ENCODE measurements at places on chromosomes 5 and 9. TPM values are rescaled to one million over a fixed set of nuclear protein-coding genes. Genes with fewer than 3 reads are reported as not detected.

PELO gene
- 11.8 TPM for total RNA-seq

C9orf153 gene
- total RNA-seq, result 0.32 TPM

LRRC19 gene
- not detected for total RNA-seq

SPATA31E1 gene
- not detected for total RNA-seq

MRPL41 gene
- 48.3 TPM for total RNA-seq

WWC1 gene
- total RNA-seq, result 60.3 TPM

TXNDC8 gene
- total RNA-seq, result not detected

CD180 gene
- 0.24 TPM for total RNA-seq

PLAC8L1 gene
- total RNA-seq, result not detected

TPPP gene
- total RNA-seq, result 7.0 TPM

AMBP gene
- 0.95 TPM for total RNA-seq

FCHO2 gene
- total RNA-seq, result 34.4 TPM

ZBTB6 gene
- 11.1 TPM for total RNA-seq

MAMDC4 gene
- total RNA-seq, result 2.1 TPM

PHF19 gene
- total RNA-seq, result 47.0 TPM

SPINK6 gene
- not detected for total RNA-seq

INSL4 gene
- not detected for total RNA-seq

DNA sequence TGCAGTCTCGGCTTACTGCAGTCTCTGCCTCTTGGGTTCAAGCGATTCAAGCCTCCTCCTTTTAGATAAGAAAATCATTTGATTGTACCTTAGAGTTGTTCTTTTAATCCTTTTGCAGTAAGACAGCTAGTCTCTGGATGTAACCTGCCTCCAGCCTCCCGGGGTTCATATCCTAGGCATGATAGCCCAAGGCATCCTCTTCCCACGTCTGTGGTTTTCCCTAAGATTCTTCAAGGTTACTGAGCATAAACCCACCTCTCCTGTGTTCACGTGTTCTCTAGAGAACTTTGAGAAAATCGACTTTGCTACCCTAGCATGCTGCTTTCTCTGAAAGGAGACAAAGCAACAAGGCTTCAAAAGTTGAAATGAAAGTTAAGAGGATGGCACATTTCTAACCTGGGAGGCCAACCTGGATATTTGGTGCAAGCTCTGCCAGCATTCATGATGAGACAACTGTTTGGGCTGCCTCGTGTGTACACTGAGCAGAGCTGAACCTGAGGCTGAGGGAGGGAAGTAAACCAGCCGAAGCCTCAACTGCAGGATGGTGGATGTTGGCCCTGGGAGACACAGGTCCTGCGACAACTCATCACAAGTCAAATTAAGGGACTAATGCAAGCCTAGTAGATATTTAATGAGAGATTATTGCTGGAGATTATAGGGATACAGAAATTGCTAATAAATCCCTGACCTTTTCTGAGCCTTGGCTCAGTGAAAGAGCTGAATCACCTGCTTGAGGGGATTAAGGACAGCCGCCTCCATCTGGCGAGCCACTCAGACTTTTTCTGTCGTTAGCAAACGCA is 261.8 kb downstream of the ARHGAP26 start:
- DNase-seq, result no peak

DNA sequence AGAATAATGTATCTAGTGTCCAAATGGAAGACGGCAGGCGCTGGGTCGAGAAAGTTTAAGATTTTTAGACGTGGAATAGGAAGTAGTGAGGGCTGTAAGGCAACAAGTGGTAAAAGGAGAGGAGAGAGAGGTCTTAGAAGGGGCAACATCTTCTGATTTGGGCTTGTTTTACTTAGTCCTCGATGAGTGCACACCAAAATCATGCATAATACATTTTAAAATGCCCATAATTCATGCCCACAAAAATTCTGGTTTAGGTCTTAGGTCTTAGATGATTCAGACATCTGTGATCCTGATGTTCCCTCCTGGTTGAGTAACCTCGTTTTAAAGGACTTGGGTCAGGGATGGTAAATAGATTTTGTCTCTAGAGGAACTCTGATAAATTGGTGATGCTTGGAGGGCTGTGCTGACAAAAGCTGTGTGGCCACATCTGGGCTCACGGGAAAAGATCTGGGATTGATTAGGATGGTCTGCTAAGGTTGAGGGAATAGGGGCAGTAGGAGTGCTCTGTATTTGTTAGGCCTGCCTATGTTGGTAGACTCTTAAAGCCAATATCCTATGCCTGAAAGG is 476.3 kb downstream of the CCDC171 start:
- DNase-seq, result no peak

DNA sequence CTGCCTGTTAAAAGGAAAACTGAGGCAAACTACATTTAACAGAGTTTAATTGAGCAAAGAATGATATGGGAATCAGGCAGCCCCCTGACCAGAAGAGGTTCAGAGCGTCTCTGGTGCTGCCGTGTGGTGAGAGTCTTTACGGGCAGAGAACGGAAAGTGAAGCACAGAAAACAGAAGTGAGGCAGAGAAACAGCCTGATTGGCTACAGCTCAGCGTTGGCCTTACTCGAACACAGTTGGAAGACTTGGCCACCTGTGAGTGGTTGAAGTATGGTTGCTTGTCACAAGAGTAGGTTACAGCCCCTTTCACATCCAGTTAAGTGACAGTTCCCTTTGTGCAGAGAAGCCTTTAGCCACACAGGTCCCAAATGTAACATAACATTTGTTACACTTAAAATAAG is 16.9 kb upstream of the FBP1 start:
- DNase-seq, result no peak

- DNase-seq, result no peak
Observed at GRCh38 chr5:62732677-62733121, 154.1 kb downstream of the LRRC70 start.

DNA sequence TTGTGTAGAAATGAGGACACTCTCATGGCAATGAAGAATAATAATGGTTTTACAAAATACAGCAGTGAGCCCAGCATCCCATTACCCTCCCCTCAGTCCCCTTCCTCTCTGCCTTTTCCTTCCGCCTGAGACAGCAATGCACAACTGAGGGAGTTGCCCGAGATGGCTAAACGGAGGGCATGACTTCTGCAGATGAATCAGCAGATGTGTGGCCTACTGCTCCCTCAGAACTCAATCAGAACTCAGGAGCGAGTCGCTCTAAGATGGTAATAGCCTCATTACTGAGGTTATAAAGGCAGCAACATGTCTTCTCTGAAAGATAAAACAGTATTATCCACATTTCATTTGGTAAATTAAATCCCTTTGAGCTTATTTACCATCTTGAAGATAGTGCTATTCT is 326.6 kb downstream of the ENC1 start:
- DNase-seq, result no peak

DNA sequence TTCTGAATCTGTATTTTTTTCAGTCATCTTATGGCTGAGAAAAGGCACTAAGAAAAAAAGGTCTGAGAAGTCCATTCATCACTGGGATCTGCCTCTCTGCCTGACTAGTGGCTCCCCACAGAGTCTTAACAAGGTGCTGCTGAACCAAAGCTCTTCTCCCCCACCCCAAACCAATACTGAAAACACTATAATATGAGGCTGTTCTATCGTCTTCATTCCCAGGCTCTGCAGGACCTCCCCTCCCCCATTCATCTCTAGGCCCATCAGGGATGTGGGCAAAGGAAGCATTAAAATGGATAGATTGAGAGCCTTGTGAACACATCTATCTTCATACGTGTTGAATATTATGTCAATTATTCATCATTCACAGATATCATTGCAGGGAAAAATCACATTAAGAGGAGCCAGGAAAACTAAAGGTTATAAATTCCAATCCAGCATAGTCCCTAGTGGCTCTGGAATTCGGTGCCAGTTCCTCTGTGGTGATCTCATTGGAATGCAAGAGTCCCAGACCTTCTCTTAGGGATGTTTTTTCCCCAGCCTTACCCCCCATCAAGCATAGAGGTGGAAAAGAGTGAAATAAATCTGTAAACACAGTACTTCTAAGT is 44.3 kb upstream of the GPR151 start:
- DNase-seq, result no peak

DNA sequence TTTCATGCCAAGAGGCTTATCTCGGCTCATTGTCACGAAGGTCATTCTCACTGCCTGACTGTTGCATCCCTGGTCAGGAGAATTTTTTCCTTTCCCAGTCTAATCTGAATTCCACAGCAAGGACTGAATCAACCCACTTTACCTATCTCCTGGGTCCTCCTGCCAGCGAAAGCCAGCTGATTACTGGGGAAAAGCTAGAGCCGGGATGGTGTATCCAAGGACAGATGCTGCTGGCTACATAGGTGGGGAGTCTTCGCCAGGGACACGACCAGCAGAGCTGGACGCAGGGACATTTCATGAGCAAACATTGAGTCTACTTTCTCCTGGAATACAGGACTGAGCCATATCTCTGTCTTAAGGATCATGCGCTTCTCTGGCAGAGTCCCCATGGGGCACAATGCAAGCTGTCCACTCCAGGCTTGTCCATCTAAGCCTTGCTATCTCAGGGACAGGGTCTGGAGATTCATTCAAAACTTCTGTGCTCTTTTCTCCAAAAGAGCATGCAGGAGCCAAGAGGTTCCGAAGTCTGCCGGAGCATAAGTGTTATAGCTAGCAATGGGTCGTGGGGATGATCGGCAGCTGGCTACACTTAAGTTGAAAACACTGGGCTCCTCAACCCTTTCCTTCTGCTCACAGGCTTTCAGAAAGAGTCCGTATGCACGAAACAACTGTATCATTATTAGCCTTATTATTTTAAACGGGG is 6.5 kb upstream of the HAND1 start:
- no peak for DNase-seq

DNA sequence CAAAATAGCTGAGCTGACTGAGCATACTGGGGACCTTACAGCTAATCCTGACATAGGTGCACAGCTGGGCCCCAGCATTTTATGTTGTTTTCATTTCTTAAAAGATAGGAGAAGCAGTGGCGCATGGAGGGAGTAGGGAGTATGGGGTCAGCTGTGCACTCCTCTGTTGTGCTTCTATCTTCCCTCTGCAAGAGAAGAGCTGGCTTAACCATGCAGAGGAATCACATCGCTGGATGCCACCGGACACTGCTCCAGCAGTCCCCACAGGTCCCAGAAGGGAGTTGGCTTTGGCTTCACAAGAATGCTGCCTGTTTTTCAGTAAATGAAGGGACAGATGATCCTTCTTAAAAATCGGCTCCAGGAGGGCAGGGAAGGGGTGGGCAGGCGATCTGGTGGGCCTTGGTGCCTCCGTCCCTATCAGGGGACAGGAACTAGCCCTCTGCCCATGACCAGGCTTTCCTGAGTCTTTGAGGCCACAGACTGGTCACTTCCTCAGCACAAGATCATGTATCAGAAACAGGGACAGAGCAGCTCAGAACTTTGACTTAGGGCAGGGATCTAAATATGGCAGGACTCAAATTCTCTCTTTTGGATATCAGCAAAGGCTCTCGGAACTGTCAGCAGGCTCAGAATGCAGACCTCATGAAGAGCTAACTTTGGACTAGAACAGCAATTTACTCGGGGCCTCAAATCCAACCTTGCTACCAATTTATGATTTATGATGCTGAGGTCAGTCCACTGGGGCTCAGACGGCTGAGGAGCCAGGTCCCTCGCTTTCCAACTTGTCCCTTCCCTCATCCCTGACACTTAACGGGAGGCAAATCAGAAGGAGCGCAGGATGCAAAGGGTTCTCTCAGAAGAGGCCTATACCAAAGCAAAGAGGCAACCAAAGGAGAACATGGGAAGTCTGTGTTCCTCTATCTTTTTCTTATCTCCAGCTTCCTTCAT is 47.2 kb downstream of the MARCHF3 start:
- no peak for DNase-seq

- no peak for DNase-seq
Observed at GRCh38 chr5:134103998-134104654, 10.4 kb upstream of the TCF7 start.

DNA sequence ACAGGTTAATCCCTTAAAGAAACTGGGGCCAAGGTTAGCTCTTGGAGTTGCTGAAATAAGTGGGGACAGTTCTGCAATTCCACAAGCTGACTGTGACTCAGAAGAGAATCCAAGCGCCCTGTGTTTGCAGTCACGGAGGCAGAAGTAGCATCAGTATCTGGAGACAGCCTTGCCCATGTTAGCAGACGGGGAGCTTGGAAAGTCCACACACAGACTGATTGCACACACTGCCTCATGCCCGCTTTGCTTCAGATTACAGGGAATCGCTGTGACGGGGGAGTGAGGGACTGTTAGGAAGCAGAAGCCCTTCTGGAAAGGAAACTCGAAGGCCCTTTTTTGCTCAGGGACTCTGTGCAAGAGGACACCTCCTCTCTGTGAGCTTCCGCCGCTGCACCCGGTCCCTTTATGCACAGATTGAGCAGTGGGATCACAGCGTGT is 30.9 kb upstream of the PPP1R26 start:
- no peak for DNase-seq

- DNase-seq, result no peak
Observed at GRCh38 chr5:75471193-75471592, 40.2 kb downstream of the CERT1 start.

DNA sequence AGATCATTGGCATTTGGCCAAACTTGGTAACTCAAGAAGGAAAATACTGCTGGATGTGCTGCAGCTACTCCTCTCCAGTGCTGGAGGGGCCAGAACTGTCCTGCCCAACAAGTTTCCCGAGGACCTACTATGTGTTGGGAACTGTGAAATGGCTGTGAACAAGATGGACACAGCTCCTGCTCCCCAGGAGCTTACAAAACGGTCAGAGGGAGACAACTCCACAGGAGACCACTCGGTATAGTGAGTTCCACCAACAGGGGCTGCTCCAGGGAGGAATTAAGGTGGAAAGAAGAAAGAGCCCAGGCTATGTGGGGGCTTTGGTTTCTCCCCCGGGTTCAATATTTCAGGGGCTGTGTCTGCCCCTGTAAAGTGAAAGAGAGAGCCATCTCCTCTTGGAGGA is 78.8 kb downstream of the GNA14 start:
- no peak for DNase-seq

DNA sequence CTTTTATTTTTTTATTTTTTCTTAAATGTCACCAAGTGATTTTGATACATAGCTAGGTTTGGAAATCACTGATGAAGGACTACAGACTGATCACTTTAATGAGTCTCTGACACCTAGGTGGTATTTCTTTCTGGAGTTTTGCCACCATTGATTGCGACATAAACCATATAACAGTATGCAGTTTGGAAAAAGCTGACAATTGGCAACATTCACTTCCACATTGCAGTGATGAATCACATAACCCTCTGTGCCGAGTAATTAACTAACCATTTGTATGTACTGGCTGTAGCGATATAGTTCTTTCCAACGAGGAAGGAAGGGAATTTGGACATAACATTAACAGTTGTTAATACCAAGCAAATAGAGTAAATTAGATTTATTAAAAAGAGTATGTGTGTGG is 222.9 kb upstream of the EFNA5 start:
- no peak for DNase-seq

- no peak for DNase-seq
Observed at GRCh38 chr5:143606043-143606752, 202.7 kb upstream of the NR3C1 start.

GRCh38 chr5:116456036-116456435 is 118.6 kb downstream of the SEMA6A start:
- no peak for DNase-seq

- no peak for DNase-seq
Observed at GRCh38 chr5:33238826-33239695, 201.7 kb upstream of the TARS1 start.

DNA sequence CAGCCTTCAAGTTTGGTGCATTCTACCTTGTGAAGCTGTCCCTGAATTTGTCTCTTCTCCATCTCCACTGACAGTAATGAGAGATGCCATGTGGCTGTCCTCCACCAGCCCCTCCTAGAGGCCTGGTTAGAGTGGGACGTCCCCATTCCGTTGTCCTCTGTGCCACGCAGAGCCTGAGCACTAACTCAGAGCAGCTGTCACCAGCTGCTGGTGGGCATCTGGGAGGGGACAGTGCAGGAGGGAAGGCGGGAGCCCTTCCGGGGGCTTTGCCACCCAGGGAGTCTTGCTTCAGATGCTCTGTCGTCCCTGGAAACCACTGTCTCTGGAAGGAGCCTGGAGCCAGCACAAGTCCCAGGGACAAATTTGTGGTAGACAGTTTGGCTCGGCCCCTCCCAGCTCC is 78.6 kb downstream of the PDZD2 start:
- DNase-seq, result no peak

All from ovary (tissue), 10 donors.